ENCODE measurements at places on chromosomes 4 and X.

DNA sequence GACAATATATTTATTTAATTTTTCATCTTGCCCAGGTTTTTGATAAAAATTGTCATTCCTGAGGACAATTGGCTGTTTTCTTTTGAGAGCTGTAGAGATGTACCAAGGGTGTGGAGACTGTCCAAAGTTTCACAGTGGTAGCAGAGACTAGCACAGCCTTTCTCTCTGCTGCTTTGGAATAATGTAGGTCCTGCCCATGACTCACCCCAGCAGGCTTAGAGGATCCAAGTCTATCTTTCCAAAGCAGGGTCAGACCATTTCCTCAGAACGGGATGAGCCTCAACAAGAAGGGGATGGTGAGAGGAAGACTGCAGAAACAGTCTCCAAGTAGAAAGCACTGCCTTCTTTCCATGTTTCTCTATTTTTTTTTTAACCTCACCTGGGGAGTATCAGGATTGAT is 131.5 kb upstream of the RPL34 start:
- DNase-seq: no peak

DNA sequence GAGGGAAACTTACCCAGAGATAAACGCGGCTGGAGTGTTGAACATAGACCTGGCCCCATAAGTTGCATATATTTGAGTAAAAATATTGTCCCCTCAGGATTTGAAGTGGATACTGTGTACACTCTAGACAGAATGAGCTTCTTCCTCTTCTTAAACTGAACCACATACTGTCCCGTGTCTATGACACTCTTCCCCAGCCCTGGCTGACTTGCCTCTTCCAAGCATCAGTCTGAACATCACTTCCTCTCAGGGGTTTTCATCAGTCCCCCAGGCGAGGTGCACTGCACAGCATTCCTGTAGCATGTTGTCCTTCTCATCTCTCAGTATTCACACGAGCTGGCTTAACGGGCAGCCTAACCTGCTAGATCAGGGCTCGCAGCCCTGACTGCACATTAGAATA is 80.5 kb upstream of the TMEM150C start:
- DNase-seq: no peak

- DNase-seq: no peak
Measured at GRCh38 chr4:6425911-6426310, 46.5 kb downstream of the PPP2R2C start.

DNA sequence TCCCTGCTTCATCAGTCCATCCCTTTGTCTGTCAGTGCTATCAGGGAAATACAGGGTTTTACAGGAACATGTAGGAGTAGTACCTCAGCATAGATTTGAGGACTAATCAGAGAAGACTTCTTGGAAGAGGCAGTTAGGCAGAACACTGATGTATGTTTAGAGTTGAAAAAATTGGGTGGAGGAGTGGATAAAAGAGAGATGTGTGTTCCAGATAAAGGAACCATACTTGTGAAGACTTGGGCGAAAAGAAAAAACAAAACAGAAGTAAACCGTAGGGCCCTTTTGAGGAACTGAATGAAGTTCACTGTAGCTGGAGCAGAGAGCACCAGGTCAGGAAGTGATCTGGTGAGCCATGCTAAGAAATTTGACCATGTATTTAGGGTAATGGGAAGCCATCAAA is 32.3 kb downstream of the AFF1 start:
- DNase-seq: no peak

DNA sequence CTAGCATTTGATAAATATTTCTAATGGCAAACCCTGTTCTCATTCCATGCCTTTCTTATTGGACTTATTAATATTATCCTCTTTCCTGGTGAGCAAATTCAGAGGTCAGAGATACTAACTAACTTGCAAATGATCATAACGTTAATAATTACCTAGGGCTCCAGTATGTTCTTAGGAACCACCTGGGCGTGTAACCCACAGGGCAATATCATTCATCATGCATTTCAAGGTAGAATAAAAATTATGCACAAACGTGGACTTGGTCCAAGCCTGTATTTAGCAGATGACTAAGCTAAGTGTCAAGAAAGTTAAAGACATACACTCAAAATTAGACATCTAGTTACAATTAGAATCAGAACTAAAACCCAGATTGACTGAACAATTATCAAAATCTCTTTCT is 850.1 kb downstream of the TRIML1 start:
- no peak for DNase-seq

DNA sequence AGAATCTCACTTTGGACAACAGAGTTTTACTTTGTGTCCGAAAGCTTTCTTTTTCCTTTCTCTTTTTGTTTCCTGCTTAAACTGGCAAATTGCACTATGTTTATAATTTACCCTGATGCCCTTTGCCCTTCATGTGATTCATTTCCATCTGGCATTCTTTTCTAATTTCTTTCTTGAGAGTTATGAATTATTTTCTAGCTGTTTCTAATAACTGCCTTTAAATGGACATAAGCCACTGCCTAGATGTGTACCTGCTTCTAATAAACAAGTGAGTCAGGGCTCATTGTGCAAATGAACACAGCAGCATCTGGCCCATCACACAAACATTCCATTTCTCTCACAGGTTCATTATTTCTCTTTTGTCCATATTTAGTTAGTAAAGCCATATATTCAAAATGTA is 242.3 kb upstream of the GPRIN3 start:
- DNase-seq: no peak

- DNase-seq: no peak
Measured at GRCh38 chr4:154276496-154276895, 215.1 kb downstream of the DCHS2 start.

DNA sequence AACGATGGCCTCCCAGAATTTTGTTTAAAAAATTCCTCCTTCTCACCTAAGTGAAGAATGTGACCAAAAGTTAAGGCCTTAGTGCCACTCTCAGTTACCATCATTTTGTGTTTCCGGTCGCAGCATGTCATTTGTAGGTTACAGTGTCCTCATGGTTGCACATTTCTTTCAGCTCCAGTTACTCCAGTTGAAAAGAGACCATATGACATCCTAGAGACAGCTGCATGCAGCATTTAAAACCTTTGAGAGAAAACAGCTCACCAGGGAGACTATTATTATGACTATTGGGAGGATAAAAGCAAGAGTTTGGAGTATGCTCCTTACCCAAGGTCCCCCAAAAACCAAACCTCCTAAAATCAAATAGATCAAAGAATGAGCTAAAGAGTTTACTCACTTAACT is 45.8 kb downstream of the MGARP start:
- no peak for DNase-seq

DNA sequence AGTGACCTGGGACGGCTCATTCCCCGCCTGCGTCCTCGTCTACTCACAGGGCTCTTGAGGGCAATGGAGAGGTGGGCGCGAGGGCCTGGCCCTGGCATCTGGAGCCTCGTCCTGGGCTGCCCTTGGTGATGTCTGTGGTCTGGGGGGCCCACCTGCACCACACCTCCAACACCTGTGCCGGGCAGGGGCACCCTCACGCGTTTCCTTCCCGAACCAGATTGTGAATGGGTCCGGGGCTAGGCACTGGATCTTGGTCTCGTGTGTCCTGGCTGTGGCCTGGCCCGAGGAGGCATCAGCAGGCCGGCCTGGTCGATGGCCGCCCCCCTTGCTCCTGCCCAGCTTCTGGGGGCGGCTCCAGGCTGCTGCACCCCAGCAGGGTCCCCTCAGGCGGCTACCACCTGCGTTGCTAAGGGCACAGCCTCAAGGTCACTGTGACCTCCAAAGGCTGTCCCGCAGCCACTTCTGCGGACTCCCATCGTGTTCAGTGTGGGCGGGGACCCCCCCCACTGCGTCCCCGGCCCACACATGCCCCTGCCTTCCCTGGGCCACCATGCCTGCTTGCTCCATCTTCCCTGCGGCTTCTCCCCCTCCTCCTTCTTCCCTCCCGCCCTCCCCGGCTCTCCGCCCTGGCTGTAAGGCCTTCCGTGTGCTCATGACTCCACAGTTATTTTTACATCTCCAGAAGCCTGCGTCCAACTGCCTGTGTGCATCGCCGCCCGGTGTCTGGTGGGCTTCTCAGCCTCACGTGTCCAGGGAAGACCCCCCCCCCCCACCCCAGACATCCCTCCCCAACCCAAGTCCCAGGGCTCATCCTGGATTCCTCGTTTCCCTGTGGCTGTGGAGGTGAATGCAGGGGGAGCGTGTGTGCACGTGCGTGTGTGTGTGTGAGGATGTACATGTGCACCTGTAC is 3.8 kb downstream of the DOK7 start:
- DNase-seq: no peak

DNA sequence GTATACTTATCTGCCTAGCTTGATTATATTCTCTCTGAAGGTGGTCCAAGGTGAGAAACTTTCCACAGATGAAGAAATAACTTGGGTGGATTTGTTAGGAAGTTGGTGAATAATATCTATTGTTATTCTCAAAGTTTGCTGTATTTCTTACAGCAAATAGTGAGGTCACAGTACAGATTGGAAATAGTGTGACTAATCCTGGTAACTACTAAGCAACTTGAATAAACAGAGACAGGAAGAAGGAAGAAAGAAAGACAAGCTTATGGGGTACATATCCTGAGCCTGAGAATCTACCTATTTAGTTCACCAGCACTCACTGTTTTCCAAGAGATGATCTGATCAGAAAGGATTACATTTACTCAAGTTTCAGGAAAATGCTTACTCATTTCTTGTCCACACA is 1416.1 kb downstream of the RPA4 start:
- no peak for DNase-seq

DNA sequence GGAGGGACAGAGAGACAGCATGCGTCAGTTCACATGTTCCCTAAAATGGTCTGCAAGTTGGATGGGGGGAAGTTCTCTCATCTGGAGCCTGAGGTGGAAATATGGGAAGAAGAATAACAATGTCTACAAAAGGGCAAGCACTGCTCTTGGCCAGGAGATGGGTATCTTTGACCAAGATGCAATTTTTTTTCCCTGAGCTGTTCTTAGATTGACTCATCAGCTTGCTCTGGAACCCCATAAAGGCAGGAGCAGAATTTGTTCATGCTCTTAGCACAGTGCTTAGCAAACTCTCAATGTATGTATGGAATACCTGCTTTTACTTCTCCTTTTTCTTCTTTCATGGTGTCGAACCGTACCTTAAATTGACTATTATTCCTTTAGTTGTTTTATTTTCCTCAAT is 90.5 kb upstream of the ZNF827 start:
- no peak for DNase-seq

DNA sequence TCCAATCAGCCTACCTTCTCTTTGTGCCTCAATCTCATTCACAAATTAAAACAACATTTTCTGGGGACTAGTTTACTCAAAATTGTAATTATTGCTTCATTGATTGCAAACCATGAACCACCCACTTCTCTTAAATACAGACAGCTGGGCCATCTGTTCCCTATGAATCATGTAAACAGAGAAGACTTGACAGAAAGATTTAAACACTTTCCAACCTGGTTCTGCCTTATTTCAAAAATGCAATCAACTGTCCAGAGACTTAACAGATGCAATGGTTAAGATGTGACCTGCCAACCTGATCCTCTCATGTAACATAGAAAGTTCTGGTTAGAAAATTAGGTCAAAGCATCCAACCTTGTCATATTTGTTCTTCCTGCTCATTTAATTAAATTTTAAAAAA is 20.8 kb upstream of the SERTM2 start:
- DNase-seq: peak; percentile 75

- DNase-seq: no peak
Measured at GRCh38 chr4:13533670-13534343, 10.5 kb downstream of the NKX3-2 start.

DNA sequence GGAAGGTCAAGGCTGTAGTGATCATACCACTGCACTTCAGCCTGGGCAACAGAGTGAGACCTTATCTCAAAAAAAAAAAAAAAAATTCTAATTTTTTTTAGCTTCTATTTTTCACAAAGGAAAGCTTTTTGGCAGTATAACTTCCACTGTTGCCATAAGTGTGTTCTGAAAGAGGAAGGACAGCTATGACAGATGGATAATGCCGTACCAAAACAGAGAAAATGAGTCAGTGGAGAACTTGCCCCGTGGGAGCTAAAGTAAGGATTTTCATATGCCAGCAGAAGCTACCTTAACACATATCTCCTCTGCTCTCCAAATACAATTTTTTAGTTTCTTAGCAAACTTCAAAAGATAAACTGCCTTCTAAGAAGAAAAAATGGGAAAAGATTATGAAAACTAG is 43.7 kb downstream of the RPS3A start:
- DNase-seq: no peak

- DNase-seq: no peak
Measured at GRCh38 chrX:24775891-24776290, 82.2 kb downstream of the POLA1 start.

- DNase-seq: peak; percentile 34
Measured at GRCh38 chrX:70196961-70197720, 19.9 kb downstream of the DGAT2L6 start.

- no peak for DNase-seq
Measured at GRCh38 chrX:54530357-54530900, 410 bp downstream of the GNL3L start.

DNA sequence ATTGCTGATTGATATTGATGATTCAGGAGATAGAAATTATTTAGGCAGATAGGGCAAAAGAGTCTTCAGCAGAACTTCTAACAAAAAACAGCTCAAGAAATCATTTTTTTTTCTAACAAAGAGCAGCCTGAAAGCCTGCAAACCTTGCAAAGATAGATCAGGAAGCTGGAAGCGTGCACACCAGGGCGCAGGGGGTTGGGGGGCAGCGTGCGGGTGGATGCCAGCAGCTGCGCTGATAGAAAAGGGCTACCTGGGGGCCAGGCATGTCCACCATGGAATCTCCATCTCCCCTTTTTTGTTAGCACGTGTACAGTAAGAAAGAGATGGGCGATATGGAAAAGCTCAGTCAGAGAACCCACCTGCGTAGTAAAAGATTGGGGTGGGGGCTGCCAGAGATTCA is 1.7 kb upstream of the CCDC110 start:
- no peak for DNase-seq

DNA sequence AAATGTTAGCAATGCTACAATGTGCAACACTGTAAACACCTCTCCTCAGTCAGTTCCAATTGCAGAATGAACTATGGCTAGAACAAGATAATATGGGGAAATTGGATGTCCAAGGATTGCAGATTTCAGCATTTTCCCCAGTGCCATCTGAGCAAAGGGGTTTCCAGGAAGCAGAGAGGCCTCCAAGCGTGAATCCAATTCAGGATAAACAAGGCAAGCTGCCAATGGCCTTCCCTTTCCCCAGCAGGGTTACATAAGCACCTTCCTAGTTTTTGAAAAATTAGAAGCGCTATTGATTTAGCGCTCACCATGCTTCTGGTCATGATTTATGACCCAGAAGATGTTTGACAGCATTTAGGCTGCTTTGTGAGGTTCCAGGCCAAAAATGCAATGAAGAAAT is 223.0 kb upstream of the GATB start:
- DNase-seq: no peak

- DNase-seq: peak; percentile 63
Measured at GRCh38 chrX:76987381-76987780, 459.8 kb upstream of the FGF16 start.
